ENCODE measurements at places on chromosomes 12 and 14.
A peak's percentile ranks its signal among the peaks of the same experiment; 100 is the strongest.

DNA sequence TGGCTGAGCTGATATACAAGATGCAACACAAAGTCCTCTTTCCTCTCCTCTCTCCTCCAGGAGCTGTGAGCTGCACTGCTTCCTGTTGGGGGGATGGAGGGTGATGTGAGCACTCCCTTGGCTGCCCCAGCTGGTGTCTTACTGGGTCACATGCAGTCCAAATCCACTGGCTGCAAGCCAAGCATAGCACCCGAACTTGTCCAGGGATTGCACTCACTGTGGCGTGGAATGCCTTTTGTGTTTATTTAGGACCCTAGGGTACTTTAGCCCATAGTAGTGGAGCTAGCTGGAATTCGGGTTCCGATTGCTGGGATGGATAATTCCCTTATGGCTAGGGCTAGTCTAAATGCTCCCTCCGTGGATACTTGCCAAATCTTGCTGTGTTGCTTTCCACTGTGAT is 424.9 kb upstream of the SYT1 start:
- no peak for DNase-seq

- DNase-seq, result no peak
These were observed 36.3 kb downstream of the LGMN start for GRCh38 chr14:92711976-92712653.

DNA sequence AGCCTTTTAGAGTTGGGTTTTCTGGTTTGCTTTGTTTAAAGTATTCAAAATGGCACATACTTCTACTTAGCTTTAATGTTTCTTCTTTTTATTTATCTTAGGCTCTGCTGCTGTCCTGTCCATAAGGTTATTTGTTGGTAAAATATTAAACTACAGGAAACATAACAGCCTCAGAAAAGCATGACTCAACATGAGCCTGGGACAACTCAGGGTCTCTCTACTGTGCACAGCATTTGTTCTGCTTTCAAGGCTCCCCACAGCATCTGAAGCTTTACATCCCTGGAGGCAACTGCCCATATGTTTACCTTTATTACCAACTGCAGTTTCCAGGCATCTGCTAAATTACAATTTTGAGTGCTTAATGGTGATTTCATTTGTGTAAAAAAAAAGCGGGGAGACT is 954.2 kb upstream of the FBXO33 start:
- no peak for DNase-seq

GRCh38 chr12:105262461-105263184 is 26.6 kb upstream of the APPL2 start:
- DNase-seq, result no peak

GRCh38 chr14:93838238-93838637 is 50.0 kb upstream of the PRIMA1 start:
- DNase-seq, result no peak

GRCh38 chr14:94373708-94374107 is 14.7 kb downstream of the SERPINA1 start:
- no peak for DNase-seq

- peak; percentile 58 for DNase-seq
These were observed 10.4 kb upstream of the DCD start for GRCh38 chr12:54658306-54659264.

DNA sequence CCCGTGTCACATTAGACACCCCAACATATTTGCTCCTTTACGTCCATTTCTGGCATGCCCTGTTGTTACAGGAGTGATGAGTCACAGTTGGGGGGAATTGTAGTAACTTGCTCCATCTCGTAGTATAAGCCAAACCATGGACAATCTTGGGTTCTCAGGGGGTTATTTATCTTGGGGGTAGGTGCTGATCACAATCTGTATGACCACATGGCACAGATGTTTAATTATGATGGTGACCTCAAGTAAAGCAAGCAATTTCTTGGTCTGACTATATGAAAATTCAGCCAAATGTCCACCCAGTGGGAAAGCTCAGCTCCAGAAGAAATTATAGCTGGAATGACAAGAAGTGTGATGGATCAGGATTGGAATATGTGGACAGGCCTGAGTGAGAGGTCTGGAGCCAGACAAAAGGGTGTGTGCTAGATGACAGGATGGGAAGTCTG is 32.1 kb upstream of the STON2 start:
- DNase-seq, result no peak

GRCh38 chr12:68403296-68403695 is 71.1 kb upstream of the MDM1 start:
- no peak for DNase-seq

DNA sequence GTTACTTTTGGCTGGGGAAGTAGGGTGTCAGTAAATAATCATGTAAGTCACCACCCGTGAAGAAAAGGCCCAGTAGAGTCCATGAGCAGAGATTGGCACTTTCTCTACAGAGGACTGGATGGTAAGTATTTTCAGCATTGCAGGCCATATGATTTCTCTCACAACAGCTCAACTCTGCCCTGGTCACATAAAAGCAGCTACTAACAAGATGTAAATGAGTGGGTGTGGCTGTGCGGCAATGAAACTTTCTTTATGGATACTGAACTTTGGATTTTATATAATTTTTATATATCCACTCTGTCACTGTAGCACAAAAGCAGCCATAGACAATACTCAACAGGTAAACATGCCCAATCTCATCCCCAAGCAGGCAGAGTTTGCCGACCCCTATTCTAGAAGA is 343.6 kb downstream of the GLT1D1 start:
- DNase-seq, result no peak

DNA sequence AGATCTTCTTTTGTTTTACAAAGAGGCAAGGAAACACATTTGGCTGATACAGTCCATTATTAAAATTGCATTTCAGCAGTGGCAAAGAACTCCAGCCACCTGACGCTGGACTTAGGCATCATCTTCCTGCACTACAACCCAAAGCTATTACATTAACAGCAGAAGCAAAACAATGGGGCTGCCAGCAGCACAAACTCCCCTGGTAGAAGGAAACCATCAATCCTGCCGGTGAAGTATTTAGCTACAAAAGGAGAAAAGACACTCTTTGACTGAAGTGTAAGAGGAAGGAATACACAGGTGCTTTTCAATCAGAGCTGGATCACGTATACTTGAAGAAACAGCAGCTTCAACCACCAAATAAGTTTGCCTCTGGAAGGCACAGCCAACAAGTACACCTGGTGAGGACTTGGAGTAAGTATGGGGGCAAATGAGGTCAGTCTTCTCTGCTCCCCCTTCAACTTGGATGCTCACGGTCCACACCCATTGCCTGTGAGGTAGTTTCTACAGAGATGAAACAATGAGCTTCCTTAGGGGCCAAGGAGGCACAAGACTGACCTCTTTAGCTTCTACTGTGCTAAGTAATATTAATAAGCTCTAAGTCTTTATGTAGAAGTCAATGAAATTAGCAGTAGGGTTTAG is 125.9 kb upstream of the FOXN3 start:
- no peak for DNase-seq

DNA sequence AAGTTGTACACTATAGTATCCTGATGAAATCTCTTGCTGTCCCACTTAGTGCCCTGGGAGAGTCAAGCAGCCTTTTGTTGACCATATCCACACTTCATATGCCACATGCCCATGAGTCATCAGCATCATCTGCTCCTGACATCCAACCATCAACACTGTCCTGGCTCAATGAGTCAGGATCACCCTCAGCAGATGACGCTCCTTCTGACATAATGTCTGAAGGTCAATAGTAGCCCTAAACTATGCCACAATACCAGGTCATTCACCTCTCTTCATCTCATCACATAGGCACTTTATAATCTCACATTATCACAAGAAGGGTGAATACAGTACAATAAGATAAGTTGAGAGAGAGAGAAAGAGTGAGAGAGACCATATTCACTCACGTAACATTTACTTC is 369.0 kb upstream of the FAR2 start:
- no peak for DNase-seq

Data from stimulated activated CD4-positive, alpha-beta T cell treated with anti-CD3 and anti-CD28 coated beads, Interleukin-2, amount 100 ng/mL, for 24 hours (primary cell).